ENCODE measurements at places on chromosomes 1 and 21.
A peak's percentile ranks its signal among the peaks of the same experiment; 100 is the strongest.

- H3K4me1 ChIP-seq = peaks cover 6% of the 10 kb centered on the region
- peak overlapping the region; percentile 68 for H3K4me3 ChIP-seq
- H3K27ac ChIP-seq = peak overlapping the region; percentile 56
- H3K36me3 ChIP-seq = no peaks in the 10 kb centered on the region
These were observed 30.8 kb upstream of the RPTN start for GRCh38 chr1:152189657-152190442.

DNA sequence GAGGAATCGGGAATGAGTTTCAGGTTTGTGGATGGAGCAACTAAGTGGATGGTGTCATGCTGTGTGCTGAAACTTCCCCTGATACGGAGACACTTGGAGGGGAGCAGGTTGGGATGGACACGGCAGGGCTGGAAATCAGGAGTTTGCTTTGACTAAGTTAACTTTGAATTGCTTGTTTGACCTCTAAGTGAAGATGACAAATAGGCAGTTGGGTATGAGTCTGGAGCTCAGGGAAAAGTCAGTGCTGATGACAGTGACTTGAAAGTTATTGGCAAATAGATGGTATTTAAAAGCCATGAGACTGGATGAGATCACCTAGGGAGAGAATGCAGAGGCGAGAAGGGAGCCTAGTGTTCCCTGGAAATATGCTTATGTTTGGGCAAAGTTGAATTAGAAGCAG is 12.8 kb upstream of the ZSCAN20 start:
- peaks cover 4% of the 10 kb centered on the region for H3K27me3 ChIP-seq
- H3K36me3 ChIP-seq = no peaks in the 10 kb centered on the region
- H3K4me1 ChIP-seq = peaks cover 6% of the 10 kb centered on the region
- DNase-seq = no peak
- H3K4me3 ChIP-seq = no peak overlapping the region

DNA sequence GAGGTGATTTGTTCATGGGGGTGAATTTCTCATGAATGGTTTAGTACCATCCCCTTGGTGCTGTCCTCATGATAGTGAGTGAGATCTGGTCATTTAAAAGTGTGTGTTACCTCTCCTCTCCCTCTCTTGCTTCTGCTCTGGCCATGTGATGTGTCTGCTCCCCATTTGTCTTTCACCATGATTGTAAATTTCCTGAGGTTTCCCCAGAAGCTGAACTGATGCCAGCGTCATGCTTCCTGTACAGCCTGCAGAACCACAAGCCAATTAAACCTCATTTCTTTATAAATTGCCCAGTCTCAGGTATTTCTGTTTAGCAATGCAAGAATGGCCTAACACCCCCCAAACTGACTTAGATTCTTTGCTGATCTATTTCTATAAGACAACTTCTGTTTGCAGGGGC is 249.4 kb upstream of the B3GALT2 start:
- no peak overlapping the region for H3K4me3 ChIP-seq
- DNase-seq = no peak
- H3K27ac ChIP-seq = no peak overlapping the region
- H3K27me3 ChIP-seq = no peaks in the 10 kb centered on the region
- peaks cover 49% of the 10 kb centered on the region for H3K4me1 ChIP-seq

- no peaks in the 10 kb centered on the region for H3K36me3 ChIP-seq
- H3K27ac ChIP-seq = no peak overlapping the region
- no peak overlapping the region for H3K4me3 ChIP-seq
- DNase-seq = no peak
- no peaks in the 10 kb centered on the region for H3K4me1 ChIP-seq
These were observed 20.4 kb downstream of the KCNH1 start for GRCh38 chr1:211113566-211113965.

- H3K36me3 ChIP-seq = no peaks in the 10 kb centered on the region
- no peak for DNase-seq
- no peak overlapping the region for H3K4me3 ChIP-seq
These were observed 6.1 kb upstream of the PSEN2 start for GRCh38 chr1:226864311-226864710.
